Fibroblast of skin of back (primary cell): ENCODE measurements at places on chromosomes 2 and 18.

DNA sequence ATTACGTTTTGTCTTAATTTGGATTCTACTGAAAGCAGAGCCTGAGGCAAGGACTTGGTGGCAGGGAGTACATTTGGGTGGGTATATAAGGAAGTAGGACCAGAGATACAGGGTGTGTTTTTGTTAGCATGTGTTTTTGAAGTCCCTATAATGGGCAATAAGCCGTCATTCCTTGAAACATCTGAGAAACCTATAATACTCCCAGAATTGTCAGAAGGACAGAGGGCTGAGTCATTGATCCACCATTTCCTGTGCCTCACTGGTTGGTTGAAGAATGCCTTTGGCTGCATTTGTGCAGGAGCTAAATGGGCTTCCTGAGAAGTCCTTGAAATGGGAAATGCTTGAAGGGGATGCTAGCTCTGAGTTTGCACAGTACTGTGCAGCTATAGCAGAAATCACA, 281.8 kb upstream of the ZEB2 start:
- DNase-seq = peak; percentile 94

- DNase-seq = no peak
Measured at GRCh38 chr2:25226827-25227226, 58.4 kb upstream of the POMC start.

- DNase-seq = no peak
Measured at GRCh38 chr2:96633641-96634040, 4.5 kb downstream of the KANSL3 start.

DNA sequence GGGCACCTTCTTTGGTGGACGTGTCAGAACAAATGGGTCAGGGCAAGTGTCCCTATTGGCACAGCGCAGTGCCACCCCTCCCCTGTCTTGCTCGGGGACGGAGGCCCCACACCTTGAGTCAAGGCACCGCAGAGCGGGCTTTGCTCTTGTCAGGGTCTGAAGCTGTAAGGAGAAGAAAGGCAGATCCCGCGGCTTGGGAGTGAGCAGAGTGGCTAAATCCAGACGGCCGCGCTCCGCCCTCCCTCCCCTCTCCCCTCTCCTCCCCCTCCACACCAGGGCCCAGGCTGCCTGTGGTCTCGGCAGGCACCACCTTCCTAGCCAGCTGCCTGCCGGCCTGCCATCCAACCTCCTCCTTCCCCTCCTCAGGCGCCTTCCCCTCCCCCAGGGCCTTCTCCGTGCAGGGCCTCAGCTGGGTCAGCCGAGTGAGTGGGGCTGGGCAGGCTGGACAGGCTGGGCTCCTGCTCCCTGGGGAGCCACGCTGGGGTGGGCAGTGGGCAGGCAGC, 25.8 kb downstream of the SPEG start:
- DNase-seq = peak; percentile 92

GRCh38 chr2:191677646-191678436, at the start of gene NABP1:
NABP1 (plus strand) TSS chr2:191678136; CDS start chr2:191678615, 479 bp downstream.
- peak; percentile 96 for DNase-seq

DNA sequence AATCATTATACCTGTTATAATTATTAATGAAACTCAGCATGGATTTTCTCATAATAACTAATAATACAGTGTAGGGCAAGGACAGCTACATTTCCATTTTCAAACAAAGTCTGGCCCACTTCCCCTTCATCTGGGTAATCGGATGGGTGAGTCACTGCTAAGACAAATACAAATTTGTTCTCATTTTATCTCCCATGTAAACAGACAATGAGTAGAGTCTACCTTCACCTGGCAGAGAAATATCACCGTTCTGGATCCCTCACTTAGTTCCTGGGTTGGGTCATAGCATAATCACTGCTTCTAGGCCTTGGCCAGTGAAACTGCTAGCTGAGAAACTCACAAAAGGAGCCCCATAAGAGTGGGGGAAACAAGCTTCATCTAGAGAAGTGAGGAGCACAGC, 9.2 kb downstream of the CNTNAP5 start:
- DNase-seq = no peak

- peak; percentile 27 for DNase-seq
Measured at GRCh38 chr2:71748227-71748626, 294.9 kb downstream of the DYSF start.

- peak; percentile 37 for DNase-seq
Measured at GRCh38 chr2:206855585-206856433, 83.5 kb upstream of the CPO start.

DNA sequence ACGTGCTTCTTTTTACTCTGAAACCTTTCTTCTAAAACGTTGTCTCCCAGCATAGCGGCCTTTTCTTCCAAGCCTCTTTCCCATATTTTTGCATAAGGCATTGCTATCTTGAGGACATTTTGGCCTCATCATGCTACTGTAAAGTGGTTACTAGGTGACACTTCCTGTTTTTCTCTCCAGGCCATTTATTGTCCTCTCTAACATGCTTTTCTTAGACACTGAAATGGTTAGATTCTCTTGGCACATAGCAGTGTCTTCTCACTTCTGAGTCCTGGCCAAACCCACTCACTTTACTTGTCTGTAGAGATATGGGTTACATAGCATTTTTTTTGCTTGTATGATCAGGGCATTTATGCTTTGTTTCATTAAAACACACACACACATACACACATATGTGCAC, 50.1 kb upstream of the KCNH7 start:
- no peak for DNase-seq

GRCh38 chr18:48456838-48457237, 47.7 kb upstream of the ZBTB7C start:
- DNase-seq = no peak

DNA sequence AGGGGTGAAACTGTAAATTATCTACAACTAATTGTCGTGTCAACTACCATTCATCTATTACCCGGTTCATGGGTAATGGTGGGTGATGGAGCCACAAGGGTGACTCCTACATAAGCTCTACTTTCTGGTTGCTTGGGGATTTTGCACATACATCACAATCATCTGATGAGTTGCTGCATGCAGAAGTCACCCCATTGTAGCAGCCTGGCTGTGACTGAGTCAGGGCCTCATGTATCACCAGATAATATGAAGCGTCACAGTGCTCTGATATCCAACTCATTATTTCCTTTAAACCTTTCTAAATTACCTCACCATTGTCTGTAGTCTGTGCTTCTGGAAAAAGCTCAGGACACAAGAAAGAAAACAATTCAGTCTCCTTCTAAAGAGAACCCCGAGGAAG, 32.4 kb upstream of the GORASP2 start:
- no peak for DNase-seq

DNA sequence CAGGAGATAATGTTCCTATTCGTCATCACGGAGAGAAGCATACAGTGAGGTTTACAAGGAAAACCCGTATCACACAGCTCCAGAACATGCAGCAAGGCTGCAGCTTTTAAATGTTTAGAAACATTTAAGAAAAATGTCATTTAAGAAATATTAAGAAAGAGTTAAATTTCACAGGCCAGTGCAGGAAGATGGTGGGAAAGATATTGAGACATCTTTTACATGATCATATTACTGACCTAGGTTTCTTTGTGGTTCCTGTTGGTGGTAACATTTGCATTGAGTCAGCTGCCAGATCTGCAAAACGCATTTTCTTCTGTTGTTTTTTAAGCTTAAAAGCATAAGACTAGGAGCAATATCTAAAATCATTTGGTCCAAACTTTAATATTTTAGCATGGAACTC, 44.9 kb downstream of the CPO start:
- DNase-seq = peak; percentile 11

DNA sequence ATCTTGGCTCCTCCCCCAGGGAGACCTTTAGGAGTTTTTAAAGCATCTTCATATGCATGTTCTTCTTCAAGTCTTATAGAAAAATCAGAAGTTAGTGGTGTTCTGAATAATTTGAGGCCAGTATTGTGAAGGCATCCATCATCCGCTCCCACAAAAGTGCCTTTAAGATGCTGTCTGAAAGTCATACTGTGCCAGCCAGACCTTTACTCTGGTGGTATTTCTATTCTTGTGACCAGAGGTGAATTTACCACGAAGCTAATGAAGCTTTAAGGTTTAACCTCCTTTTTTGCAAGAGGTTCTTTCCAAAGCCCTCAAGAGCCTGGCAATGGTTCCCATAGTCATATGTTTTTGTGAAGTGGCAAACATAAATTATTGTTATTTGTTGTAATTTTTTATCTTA, 54.3 kb downstream of the SLC40A1 start:
- no peak for DNase-seq

GRCh38 chr2:172627181-172627580, 71.3 kb downstream of the PDK1 start:
- DNase-seq = no peak

- DNase-seq = no peak
Measured at GRCh38 chr2:208192611-208193236, 2.9 kb upstream of the C2orf80 start.

DNA sequence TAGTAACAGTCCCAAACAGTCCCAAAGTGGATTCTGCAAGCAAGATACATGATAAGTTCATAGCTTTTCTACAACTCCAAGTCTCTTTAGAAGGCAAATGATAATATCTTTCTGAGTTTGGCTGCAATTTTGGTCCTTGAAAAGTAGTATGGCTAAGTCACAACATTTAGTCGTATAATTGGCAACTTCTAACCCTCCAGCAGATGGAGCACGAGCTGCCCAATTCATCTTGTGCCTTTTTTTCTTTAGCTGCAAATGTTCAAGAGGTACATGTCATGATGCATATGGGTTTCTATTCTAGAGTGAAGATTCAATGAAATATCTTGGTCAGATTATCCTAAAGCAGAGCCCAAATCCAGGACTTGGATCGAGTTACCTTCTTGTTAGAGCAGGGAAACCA, 127.0 kb upstream of the KLHL14 start:
- no peak for DNase-seq

GRCh38 chr2:15163326-15163725, 397.8 kb downstream of the NBAS start:
- peak; percentile 22 for DNase-seq

GRCh38 chr2:56656826-56657225, 473.0 kb downstream of the CCDC85A start:
- DNase-seq = no peak

- no peak for DNase-seq
Measured at GRCh38 chr2:239307921-239308613, 92.8 kb downstream of the HDAC4 start.

- DNase-seq = peak; percentile 60
Measured at GRCh38 chr18:2935438-2936192, 77.3 kb downstream of the LPIN2 start.
